ENCODE measurements at places on chromosomes 6 and 20.

- DNase-seq = no peak
Observed at GRCh38 chr20:4113615-4114603, 98.6 kb upstream of the RNF24 start.

DNA sequence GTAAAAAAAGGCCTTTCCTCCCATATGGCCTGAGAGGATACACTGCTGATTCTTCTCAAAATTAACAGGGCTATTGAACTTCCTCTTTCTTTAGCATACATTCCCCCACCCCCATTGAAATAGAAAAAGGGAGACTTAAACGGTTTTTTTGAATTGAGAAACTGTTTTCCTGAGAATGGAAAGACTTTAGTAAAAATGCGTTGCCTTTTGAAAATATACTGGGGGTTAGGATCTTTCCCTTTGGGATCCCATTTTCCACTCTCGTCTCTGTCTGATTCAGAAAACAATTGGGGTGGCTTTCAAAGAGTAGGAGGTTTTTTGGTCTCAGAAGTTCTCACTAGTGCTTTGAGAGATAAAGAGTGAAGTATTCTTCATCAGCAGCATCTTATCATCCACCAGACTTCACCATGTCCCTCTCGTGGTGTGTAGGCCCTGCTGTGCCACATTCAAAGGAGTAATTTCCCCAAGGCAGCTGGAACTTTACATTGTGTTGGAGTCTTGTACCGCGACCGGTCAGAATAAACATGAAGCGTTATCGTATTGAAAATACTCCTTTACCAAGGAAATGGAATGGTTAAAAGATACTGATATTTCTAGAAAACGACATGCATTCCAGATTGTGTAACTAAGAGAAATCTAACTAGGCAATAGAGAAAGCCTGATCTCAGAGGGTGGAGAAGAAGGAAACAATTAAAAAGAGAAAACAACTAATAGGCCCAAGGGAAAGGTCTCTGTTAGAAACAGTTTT lies 10.6 kb downstream of the MYB start:
- no peak for DNase-seq

DNA sequence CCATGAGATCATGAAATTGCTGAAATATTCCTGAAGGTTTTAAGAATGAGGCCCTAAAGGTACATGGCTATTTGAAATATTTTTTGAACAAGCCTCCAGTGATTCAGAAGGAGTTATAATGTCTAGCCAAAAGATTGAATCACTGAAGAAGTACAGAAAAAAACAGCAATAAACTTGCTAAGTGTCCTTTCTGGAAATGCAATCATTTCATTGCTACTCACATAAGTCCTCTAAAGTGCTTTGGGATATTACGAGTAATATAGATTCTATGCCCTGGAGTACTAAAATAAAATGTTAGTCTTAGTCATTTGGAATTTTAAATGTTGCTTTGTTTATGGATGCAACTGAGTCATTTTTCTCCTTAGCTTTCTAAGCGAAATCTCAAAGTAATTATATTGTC lies 32.7 kb downstream of the CENPW start:
- no peak for DNase-seq

- no peak for DNase-seq
Observed at GRCh38 chr6:87921034-87921433, 126.6 kb upstream of the SPACA1 start.

DNA sequence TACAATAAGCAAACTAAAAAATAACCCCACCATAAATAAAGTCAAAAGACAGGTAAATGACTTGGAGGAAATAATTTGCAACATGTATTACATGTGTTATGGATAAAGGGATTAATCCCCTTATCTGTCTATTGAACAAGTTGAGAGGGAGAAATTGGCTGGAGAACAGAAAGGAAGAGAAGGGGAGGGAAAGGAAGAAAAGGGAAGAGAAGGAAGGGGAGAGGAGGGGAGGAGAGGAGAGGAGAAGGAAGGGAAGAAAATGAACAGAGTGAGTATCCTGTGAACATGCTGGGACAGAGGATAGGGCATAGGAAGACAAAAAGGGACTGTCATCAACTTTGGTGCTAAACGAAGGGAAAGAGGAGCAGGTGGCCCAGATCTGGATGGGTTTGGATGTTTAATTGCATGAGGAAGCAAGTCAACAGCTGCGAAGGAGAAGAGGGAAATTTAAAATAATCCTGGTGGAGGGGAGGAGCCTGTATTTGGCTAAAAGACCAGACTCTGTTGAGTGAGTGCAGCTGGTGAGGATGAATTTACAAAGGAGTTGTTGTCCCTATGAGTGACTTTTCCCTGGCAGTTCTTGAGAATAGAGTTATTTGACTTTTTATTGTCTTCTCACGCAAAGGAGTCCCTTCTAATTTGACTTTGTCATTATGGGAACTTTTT lies 14.2 kb upstream of the SHLD1 start:
- DNase-seq = no peak

All from CD4-positive, alpha-beta T cell treated with Interferon alpha-2 for 1 hour (primary cell).